ENCODE measurements at places on chromosomes 5 and 9.

GRCh38 chr9:115952430-115953292, 200.9 kb upstream of the PAPPA start:
- peak; percentile 68 for DNase-seq

GRCh38 chr5:72085319-72085718, 22.0 kb upstream of the MAP1B start:
- no peak for DNase-seq

DNA sequence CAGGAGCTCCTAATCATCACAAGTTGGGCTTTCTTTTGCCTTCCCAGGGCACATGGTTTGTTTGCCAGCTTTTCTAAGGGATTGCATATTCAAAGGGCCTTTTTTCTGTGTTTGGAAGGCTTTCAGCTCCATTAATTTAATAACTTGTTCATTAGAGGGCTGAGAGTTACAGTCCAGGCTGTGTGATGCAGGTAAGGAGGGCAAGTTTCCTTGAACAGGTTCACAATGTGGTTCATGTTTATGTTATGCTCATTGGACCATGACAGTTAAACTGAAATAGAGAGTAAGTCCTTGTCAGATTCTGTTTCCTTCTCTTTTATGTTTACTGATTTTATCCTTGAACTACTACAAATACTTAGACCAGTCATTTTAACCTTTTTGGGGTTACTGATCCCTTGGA, 174.4 kb downstream of the MARCHF11 start:
- DNase-seq = no peak

DNA sequence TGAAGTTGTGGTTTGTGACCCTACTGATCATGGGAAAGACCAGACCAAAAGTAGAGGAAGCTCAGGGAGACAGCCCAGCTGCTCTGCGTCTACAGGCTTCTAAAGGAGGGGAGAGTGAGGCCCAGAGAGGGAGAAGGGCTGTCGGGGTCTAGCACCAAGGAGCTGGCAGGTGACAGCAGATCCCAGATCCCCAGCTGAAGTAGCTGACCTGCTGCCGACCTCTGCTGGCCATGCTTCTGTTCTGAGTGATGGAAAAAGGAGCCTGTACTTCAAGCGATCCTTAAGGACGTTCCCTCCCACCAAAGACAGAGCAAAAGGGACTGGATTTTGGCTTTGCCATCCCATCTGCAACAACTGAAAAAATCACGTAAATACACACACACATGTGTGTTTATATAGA, 22.7 kb upstream of the QSOX2 start:
- DNase-seq = no peak

GRCh38 chr5:140255460-140256157, 47.3 kb downstream of the PFDN1 start:
- DNase-seq = no peak

- DNase-seq = no peak
These were observed 34.0 kb downstream of the PTPN3 start for GRCh38 chr9:109463924-109464625.

DNA sequence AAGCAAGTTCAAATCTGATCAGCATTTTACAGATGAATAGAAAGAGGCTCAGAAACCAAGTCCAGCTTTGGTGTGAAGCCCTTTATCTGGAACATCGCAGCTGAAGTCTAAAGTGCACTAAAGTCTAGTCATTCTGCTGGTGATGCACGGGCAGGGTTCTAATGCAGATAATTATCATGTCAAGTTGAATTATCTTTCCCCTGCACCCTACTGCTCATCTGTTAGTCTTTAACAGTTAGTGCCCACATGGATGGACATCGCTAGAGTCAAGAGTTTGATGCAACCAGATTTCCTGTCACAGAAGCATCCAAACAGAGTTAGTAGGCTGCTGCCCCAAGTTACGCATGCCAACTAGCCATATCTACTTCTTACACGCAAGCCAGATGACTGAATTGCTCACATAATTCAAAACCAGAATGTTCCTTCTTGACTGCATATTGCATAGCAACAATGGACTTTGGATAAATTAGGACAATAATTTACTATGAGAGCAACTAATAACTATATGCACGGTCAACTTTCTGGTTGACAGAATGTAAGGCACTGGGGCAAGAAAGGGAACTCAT, 1.6 kb upstream of the TOMM5 start:
- no peak for DNase-seq

- DNase-seq = no peak
These were observed 29.0 kb upstream of the ENTREP1 start for GRCh38 chr9:69295872-69296552.

- no peak for DNase-seq
These were observed at the start of gene KLHL3 for GRCh38 chr5:137735555-137736284. TSS of gene KLHL3 (minus strand) at chr5:137736089. CDS start at chr5:137735646, 443 bp downstream.

GRCh38 chr5:172758834-172759149, 12.2 kb downstream of the DUSP1 start:
- no peak for DNase-seq

DNA sequence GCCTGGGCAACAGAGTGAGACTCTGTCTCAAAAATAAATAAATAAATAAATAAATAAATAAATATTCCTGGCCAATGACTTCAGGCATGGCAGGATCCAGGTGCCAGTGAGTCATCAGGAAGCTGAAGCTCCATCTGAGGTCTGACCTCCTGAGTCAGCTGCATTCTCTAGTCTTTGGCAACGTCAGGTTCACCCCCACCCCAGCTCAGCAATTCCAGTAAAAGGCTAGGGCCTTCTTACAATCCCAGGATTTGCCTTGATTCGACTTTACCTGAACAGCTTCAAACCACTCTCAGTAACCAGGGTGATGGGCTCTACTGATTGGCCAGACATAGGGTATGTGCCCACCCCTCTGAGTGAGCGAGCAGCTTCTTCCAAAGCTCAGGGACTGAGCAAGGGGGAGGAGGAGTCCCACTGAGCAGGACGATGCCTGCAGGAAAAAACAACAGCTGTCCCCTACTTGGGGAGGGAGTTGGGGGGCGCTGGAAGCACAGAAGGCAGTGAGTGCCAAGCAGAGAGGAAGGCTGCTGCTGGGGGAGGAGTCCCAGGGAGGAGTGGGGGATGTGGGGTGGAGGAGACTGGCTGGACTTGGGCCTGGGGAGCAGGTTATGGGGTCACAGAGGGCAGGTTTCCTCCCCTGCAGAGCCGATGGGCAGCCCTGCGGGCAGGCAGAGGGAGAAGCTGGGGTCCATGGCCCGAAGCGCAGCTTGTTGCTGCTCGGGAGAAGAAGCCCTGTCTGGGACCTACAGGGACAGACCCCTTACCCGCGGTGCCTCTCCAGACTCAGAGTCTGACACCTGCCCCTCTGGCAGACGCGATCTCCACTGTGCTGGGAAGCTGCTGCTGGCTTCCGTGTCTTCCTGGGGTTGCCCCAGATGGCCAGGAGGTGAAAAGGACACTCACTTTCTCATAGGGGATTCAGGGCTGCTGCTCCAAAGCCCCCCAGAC, 25.9 kb upstream of the UNC5A start:
- DNase-seq = peak; percentile 23

- peak; percentile 86 for DNase-seq
These were observed at the start of gene MRPS2 for GRCh38 chr9:135500525-135501260. TSS of gene MRPS2 (plus strand) at chr9:135500682. CDS start at chr9:135500711, 29 bp downstream.

GRCh38 chr9:79360387-79361347, 211.1 kb upstream of the TLE4 start:
- DNase-seq = peak; percentile 18

- DNase-seq = no peak
These were observed 474.7 kb downstream of the PDE4D start for GRCh38 chr5:59418808-59419207.

- no peak for DNase-seq
These were observed 8.0 kb downstream of the GPRIN1 start for GRCh38 chr5:176601901-176602482.

- peak; percentile 54 for DNase-seq
These were observed 103.7 kb downstream of the ATPSCKMT start for GRCh38 chr5:10145923-10146401.

- no peak for DNase-seq
These were observed 178.7 kb downstream of the SPATA31D1 start for GRCh38 chr9:82167296-82167695.

- DNase-seq = no peak
These were observed 2.7 kb downstream of the LARP1 start for GRCh38 chr5:154757814-154758406.

GRCh38 chr5:14310901-14311300, 167.8 kb downstream of the TRIO start:
- no peak for DNase-seq

DNA sequence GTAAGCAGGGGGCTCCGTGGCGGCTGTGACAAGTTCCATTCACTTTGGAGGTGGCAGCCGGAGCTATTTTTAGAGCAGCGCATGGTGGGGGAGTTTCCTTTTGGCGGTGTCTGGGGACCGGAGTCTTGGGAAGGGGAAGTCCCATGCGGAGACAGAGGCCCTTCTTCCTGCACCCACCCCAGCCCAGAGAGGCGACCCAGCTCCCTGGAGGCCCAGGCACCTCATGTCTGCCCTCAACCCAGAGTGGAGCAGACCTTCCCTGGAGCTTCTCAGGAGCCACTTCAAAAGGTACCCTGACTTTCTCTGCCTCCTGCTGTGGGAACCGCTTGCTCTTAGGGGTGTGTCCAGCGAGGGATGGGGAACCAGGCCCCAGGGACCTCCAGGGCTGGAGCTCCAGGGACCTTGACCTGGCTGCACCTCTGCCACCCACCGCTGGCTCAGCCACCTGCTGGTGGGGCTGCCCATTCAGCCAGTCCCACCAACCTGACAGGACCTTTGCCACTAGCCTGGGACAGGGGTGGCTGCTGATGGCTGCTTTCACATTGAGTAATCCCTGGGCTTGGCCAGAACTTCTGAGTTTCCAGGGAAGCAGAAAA, 34.1 kb downstream of the NEK6 start:
- DNase-seq = no peak

DNA sequence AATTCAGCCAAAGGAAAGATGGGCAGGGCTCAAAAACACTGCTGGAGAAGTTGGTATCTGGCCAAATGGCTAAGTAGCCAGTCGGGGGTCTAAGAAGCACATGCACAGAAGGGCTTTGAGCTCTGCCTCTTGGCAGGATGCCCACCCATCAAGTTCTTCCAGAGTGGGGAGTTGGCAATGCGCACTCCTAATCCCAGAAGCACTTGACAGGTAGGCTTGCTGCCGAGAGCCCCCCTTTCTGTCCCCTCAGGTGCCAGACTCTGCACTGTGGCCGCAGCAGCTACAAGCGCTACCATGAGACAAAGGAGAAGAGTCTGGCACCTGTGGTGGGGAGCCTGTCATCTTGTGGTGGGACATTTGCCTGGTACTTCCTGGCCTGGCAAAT, 252.9 kb upstream of the SLC24A2 start:
- DNase-seq = no peak

DNA sequence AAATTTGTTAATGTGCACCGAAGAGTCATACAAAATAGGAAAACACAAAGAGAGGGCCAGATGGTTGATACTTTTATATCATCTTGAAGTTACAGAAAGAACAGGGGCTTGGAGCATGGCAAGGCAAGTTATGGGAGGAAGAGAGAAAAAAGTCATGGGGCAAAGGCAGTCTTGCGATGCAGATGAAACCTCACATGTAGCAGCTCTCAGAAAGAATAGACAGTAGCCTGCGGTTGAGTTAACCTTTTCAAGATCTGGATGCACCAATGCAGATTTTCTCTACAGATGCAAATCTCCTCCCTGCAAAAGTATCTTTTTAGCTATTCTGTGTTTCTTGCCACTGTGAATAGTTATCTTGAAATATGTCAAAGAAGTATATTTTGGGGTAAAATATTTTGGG, 243.9 kb downstream of the TMEM167A start:
- no peak for DNase-seq

DNA sequence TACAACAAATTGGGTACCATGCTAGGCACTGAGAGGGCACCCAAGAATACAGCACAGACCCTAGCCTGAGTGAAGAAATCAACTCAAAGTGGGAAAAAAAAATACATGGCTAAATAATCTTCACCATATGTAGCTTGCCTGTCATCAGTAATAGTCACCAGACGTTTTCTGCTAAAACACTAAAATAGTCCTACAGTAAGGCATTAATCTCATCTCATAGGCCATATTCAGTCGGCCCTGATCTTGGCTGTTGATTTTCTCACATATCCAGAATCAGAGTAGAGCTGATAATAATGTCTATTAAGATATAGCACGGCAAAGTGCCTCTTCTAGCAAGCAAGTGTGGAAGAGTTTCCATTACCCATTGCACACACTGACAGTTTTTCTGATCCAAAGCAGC, 322.1 kb upstream of the SLC30A5 start:
- no peak for DNase-seq

DNA sequence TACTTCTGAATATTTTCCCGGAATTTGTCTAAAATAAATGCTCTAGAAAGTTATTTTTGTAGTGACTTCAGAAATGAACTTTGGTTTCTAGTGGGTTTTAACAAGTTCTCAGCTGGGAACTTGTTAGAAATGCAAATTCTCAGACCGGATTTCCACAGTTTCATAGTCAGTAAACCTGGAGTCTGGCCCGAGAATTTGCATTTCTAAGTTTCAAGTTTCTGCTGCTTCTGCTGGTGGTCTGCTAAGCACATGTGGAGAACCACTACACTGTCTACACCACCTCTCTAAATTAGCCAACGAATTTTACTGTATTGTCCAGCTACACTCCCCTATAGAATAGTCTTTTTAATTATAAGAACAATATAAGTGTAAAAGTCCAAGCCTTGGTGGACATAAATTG, 208.0 kb downstream of the CHSY3 start:
- no peak for DNase-seq

DNA sequence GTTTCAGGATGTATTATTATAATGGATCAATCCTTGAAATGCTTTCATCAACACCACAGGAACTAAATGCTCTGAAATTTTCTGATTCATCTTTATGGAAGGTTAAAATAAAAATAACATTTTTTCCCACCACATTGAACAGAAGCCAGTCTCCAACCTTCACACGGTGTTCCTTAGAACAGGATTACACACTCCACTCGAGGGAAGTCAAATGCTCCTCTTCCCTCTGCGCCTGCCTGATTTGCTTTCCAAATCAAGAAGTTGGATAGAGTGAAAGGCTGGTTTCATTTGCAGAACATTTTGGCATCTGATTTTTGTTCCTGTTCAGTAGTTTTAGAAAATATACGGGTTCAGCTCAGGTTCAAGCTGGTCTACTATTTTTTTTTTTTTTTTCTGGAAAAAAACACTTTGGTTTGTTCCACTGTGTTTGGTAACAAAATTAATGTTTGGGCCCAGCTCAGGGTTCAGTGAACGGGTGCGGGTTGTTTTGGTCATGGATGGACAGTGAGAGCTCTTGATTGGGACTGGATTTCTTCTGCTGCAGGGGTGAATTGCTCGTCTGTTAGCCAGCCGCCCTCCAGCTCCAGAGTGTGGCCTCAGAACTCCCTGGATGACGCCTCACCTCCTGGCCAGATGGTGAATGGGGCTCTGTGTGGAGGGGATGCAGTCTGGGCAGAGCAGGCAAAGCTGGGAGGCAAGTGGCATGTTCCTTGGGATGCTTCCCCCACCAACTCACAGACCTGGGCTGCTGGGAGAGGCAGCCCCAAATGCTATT, 82.4 kb upstream of the STC2 start:
- no peak for DNase-seq

- DNase-seq = no peak
These were observed 6.6 kb upstream of the OR2V2 start for GRCh38 chr5:181140766-181141165.

- DNase-seq = no peak
These were observed 130.8 kb downstream of the MUSK start for GRCh38 chr9:110799396-110799795.

Measured in NCI-H460 (cell line).